ENCODE measurements at places on chromosomes 6 and 20. TPM values are rescaled to one million over a fixed set of nuclear protein-coding genes. Genes with fewer than 3 reads are reported as not detected.

- DNase-seq, result no peak
These were observed 4.7 kb upstream of the MAP3K4 start for GRCh38 chr6:160986851-160987250.

DNA sequence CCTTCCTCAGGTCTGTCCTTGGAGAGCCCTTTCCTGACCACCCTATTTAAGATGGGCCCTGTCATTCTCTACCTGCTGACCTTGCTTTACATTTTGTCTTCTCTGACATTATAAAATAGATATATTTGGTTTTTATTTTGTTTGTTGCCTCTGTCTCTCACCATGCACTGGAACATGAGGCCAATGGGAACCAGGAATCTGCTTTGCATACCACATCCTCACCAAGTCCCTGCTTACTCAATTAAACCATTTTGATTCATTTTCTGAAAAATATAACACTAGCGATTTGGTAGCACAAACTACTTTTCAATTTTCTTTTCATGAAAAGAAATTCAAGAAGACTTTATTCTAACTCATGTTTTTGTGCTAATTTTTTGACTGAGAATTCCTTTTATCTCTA lies 32.8 kb upstream of the POPDC3 start:
- no peak for DNase-seq

- DNase-seq, result no peak
These were observed 66.0 kb downstream of the KIZ start for GRCh38 chr20:21191839-21192238.

GRCh38 chr6:41367700-41368099 lies 32.3 kb downstream of the NCR2 start:
- no peak for DNase-seq

Gene COL11A2
- total RNA-seq, result 0.37 TPM

GRCh38 chr6:14149739-14150130 lies 32.2 kb downstream of the CD83 start:
- no peak for DNase-seq

- no peak for DNase-seq
These were observed 172.5 kb upstream of the FERMT1 start for GRCh38 chr20:6295127-6295866.

Gene PKIB
- 5.5 TPM for total RNA-seq

DNA sequence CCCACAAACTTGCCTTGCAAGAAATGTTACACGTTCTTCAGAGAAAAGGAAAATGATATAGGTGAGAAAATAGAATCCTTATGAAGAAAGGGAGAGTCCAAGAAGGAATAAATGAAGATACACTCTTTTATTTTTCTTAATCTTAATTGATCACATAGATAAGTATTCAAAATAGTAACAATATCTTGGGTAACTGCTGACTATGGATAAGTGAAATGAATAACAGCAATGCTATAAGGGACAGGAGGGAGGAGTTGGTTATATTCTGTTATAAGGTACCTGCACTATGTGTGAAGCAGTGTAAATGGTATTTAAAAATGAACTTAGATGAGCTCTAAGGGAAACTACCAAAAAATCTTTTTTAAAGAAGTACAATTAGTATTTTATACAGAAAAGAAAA lies 38.3 kb downstream of the RANBP9 start:
- DNase-seq, result no peak

GRCh38 chr6:149271348-149272340 lies 45.9 kb upstream of the TAB2 start:
- no peak for DNase-seq

DNA sequence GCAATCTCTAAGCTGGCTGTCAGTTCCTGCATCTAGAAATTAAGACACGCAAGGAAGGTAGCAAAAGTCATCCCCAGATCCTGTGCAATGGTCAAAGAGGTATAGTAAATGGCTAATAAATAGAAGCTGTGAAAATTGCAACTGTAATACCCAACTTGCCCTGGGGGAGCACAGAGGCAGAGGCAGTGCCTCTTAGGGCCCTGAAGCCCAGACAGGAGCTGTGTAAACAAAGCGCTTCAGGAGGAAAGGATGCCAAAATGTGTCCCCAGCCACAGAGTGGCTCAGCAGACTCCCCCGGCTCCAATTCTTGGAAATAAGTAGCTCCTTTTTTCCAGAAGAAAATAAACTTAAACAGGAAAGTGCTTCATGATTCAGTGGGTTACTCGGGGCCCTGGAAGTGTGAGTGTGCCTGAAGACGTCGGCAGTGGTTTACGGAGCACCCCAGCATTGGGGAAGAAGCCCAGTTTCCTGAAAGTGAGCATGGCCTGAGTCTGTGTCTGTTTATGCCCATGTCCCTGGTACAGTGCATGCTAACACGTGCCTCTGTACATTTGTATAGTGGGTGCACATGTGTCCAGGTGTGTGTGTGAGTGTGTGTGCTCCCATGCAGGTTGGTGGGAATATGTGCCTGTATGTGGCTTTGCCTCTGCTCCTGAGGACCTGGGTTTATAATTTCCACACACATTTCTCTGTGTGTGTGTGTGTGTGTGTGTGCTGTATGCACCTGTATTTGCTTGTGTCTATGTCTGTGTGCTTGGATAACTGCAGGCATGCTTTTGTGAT lies 246.7 kb downstream of the MAFB start:
- DNase-seq, result no peak

Gene RAD21L1
- total RNA-seq, result not detected

Gene CLIC5
- total RNA-seq, result 2.1 TPM

DNA sequence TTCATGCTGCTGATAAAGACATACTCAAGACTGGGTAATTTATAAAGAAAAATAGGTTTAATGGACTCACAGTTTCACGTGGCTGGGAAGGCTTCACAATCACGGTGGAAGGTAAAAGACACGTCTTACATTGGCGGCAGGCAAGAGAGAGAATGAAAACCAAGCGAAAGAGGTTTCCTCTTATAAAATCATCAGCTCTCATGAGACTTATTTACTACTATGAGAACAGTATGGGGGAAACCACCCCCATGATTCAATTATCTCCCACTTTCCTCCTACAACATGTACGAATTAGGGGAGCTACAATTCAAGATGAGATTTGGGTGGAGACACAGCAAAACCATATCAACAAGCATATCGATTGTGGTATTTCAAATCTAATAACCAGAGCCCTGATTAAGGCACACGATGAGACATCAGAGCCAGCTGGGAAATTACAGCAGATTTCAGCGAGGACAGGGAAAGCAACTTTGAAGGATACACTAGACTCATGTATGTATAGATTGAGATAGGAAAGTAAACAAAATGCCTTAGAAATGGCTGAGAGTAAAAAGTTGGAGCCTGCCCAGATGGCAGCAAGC lies 129.8 kb upstream of the GJE1 start:
- no peak for DNase-seq

GRCh38 chr6:14037402-14038277 lies 79.9 kb upstream of the CD83 start:
- no peak for DNase-seq

GRCh38 chr6:101146389-101146788 lies 247.1 kb upstream of the GRIK2 start:
- DNase-seq, result no peak

Gene ARFGAP1
- 43.6 TPM for total RNA-seq

- no peak for DNase-seq
These were observed 97.7 kb upstream of the KCNQ5 start for GRCh38 chr6:72524011-72524645.

DNA sequence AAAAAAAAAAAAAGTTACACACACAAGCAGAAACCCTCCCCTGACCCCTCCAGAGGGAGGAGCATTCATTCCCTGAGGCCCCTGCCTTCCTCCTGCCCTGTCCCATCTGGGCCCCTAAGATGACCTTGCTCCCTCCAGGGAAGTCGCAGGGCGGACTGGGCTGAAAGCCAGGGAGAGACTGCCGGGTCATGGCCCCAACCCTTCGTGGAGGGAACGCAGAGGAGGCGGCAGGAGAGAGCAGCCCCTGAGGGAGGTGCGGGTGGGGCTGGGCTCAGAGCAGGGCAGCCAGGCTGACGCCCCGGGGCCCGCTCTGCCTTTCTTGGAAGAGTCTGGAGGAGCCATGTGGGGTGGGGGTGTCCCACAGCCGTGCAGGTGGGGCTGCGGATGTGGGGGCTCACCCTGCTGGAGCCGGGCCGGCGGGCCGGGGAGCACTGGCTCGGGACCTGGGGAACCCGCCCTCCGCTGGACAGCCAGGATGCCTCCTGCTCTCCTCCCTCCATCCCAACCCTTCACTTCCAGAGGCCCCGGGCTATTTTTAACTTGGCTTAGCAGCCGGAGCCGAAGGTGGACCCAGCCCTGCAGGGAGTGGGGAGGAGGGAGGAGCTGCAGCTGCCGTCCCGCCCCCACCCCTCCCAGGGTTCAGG lies 15.0 kb upstream of the ABHD16B start:
- no peak for DNase-seq

DNA sequence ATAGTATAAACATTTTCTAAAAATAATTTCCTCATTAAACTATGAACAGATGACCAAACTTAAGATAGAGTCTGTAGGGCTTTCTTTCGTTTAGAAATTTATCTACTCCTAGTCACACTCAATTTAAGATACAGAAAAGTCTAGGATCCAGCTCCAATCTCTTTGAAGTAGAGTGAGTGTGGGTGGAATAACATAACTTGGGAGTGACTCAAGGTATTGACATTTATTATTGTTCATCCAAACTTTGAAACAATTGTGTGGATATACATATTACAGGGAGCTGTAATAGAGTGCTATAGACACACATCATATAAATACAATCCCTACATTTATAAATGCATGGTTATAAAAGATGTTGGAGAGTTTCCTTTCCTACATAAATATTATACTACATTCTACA lies 715.2 kb upstream of the MANEA start:
- DNase-seq, result no peak

- no peak for DNase-seq
These were observed 155.5 kb downstream of the ANKRD60 start for GRCh38 chr20:58072695-58073671.

DNA sequence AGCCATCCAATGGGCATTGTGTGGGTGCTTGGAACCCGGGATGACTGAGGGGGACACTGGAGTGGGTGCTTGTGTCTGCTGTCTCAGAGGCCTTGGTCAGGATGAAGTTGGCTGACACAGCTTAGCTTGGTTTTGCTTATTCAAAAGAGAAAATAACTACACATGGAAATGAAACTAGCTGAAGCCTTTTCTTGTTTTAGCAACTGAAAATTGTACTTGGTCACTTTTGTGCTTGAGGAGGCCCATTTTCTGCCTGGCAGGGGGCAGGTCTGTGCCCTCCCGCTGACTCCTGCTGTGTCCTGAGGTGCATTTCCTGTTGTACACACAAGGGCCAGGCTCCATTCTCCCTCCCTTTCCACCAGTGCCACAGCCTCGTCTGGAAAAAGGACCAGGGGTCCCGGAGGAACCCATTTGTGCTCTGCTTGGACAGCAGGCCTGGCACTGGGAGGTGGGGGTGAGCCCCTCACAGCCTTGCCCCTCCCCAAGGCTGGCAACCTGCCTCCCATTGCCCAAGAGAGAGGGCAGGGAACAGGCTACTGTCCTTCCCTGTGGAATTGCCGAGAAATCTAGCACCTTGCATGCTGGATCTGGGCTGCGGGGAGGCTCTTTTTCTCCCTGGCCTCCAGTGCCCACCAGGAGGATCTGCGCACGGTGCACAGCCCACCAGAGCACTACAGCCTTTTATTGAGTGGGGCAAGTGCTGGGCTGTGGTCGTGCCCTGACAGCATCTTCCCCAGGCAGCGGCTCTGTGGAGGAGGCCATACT lies 49.4 kb downstream of the PYGB start:
- DNase-seq, result no peak

GRCh38 chr20:46602429-46602828 lies 48.8 kb downstream of the SLC13A3 start:
- DNase-seq, result no peak

- DNase-seq, result no peak
These were observed 48.3 kb upstream of the EEF1A1 start for GRCh38 chr6:73569121-73569520.

GRCh38 chr6:143125864-143126573 lies 65.3 kb downstream of the AIG1 start:
- DNase-seq, result no peak

- DNase-seq, result no peak
These were observed 169.2 kb downstream of the OR2B2 start for GRCh38 chr6:27742833-27743573.

Gene PHACTR3
- total RNA-seq, result 0.35 TPM

- no peak for DNase-seq
These were observed 1.3 kb downstream of the TTI1 start for GRCh38 chr20:38031957-38032356.

Gene CAGE1
- total RNA-seq, result 0.09 TPM

DNA sequence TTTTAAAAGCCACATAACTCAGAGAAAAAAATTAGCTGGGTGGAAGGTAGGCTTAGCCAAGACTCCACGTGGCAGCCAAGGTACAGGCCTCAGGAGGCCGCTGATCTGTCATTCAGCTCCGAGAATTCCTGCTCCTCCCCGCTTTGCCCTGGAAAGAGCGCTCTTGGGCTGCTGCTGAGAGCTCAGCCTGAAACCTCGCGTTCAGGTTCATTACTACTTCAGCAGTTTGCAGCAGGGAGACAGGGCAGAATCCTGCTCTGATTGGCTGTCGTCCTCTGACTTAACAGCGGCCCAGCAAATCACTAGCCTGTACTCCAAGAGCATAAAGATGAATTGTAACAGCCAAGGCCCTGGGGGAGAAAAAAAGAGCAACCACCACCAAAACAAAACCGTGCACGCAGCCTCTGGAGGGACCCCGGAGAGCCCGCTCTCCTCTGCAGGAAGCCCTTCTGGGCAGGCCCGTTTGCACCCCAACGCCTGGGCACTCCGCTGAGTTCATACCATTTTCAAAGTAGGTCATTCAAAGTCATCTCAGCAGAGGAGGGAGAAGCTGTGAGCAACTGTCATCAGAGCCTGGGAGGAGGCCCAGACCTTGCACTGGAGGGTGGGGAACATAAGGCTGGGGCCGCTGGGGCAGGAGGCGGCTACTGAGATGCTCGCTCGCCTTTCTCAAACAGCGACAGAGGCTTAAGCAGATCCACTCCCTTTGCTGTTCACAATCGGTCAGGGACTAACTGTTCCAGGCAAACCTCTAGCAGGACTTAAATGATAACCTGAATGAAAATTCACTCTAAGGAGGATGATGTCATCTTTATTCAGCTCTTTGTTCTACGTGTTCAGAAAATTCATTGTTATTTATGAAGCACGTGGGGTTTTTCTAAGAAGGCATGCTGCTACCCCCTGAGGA lies 42.3 kb upstream of the ATXN1 start:
- DNase-seq, result no peak

Gene LHFPL5
- 2.6 TPM for total RNA-seq

Gene SDC4
- 132 TPM for total RNA-seq

Measured in pancreas (tissue), 10 donors.